ENCODE measurements at places on chromosomes 16 and 17.

- DNase-seq = no peak
Observed at GRCh38 chr16:83397601-83398291, 410.0 kb upstream of the HSBP1 start.

DNA sequence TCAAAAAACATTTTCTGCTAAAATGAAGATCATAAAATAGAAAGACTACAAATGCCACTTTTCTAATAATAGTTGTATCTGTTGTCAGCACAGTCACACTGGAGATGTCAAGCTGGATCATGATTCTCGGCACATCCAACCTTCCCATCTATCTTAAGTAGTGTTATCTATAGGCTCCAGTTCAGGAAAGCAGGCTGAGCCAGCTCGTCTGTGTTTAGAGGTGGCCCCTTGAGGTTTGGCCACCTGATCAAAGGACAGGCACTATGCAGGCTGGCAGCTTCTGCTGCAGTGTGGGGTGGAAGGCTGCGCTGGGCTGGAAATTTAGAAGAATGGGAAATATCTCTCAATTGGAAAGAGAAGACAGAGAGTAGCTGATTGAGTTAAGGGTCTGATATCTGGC, 32.4 kb downstream of the SMYD4 start:
- DNase-seq = no peak

DNA sequence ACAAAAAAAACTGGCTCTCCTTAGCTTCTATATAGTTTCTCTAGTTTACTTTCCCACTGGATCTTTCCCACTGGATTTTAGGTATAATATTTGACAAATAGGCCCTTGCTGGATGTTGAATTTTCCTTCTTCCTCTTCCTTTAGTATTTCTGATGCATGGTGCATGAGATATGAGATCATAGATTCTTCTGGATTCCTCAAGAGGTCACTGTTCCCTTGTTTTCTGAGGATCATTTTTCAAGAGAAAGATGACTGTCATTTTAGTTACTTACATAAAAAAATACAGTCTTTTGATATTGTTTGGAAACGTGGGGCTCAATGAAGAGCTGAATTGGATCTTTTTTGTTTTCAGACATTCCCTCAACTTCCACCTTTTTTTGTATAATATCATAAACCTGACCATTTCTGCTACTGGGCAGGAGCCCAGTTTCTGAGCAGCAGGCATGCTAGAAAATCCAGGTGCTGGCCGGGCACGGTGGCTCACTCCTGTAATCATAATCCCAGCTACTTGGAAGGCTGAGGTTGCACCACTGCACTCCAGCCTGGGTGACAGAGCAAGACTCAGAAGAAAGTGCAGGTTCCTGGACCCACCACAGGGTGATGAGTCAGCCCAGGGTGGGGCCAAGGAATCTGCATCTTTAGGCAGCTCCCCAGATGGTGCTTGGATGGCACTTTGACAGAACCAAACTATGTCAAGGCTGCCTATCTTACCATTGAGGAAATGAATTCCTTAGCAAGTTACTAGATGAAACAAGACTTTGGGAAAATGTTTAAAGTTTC, 70.3 kb downstream of the SDR42E1 start:
- DNase-seq = no peak

DNA sequence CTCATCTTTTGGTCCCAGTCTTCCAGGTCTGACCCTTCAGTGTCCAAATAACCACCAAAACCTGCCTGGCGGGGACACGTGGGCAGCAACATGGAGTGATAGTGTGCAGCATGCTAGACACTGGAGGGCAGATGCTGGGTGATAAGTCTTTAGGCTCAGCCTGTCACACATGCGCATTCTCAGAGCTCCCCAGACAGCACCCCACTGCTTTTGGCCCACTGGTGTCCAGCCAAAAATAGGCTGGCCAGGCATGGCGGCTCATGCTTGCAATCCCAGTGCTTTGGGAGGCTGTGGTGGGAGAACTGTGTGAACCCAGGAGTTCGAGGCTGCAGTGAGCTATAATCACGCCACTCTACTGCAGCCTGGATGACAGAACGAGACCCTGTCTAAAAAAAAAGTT, 12.3 kb downstream of the GINS2 start:
- DNase-seq = no peak

DNA sequence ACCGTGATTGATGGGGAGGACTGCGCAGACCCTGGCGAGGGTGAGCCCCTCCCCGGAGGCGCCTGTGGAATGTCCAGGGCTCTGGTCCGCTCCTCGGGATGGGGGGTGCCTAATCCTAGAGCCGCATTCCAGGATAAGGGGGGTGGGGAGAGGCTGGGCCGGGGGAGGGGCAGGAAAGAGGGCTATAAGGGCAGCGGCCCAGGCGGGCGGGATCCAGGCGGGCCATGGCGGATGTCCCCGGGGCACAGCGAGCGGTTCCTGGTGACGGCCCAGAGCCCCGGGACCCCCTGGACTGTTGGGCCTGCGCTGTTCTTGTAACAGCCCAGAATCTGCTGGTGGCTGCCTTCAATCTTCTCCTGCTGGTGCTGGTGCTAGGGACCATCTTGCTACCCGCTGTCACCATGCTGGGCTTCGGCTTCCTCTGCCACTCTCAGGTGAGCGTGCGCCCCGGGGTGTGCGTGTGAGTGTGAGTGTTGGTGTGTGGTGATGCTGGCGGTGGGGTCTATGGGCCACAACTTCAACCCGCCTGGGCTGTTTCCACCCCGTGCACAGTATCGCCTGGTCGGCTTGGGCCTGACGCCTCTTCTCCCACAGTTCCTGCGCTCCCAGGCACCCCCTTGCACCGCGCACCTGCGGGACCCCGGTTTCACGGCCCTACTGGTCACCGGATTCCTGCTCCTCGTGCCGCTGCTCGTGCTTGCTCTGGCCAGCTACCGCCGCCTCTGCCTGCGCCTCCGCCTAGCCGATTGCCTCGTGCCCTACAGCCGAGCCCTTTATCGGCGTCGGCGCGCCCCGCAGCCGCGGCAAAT, at the start of gene TMEM88:
Gene TMEM88 (plus strand): TSS at position 216 of the 809 bp plus-strand sequence. CDS start 9 bp downstream, at position 225.
- DNase-seq = no peak

DNA sequence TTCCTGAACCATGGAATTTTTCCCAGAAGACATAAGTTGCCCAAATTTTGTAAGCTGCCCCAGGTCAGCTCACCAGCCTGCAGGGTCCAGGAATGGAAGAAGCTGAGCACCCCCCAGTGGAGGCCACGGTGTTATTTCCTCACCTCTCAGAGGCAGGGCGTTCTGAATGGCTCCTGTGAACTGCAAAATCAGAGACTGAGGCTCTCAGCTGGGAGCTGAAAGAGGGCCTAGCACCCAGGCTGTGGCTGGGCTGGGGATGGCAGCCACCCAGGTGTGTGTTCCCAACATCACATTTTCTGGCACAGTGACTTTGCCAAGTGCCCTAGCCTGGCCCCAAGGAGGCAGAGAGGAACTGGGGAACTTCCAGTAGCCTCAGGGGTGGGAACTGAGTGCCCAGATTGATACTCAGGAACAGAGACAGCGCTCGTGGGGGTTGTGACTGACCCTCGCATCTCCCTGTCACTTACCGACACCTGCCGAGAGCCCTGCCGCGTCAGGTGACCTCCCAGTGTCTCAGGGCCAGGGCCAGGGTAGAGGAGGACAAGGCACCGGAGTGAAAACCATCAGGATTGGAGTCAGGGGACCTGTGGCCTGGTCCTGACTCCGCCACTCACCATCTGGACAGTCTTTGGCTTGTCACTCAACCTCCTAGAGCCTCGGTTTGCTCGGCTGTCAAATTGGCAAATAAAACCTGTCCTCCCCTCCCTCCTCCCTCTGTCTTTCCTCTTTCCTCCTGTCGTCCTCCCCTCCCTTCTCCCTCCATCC, 11.3 kb downstream of the CACNG4 start:
- DNase-seq = no peak

DNA sequence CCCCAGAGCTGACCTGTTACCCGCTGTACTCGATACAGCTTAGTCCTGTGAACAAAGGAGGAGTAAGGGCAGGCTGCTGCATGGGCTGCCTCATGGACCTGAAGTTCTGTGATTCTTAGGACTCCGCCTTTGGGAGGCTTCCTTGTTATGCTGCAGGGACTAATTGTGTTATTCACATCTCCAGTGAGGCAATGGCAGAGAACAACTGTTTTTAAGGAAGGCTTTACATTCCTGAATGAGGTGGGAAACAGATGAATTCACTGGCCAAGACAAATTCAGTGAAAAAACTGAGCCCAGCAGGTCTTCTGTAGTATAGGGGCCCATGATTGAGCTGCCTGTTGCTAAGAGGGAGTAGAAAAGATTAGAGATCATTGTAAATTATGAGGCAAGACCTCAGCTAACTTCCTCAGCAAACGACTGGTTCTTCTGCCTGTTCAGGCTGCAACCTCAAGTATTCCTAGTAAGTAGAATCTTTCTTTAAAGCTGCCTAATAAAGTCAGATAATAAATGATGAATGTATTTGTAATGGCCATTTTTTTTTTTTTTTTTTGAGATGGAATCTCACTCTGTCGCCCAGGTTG, 26.3 kb downstream of the ADORA2B start:
- no peak for DNase-seq

All from T-helper 1 cell (primary cell).